ENCODE measurements at places on chromosomes 5 and 9. TPM values are rescaled to one million over a fixed set of nuclear protein-coding genes. Genes with fewer than 3 reads are reported as not detected.

DNA sequence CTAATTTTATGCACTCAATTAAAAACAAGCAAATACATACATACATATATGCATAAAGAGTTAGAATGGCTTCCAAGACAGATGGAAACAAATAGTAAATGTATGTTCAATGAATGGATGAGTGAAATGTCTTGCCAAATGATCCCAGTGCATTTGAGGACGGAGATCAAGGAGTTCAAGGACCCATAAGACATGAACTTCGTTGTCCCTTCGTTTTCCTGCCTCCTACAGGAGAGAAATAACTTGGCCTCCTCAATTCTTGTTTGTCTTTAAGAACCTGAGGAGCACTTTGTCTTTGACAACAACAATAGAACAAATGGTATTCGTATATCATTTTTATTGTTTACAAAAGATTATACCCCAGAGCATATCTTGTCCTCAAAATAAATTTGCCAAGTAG is 2.4 kb upstream of the PAPPA start:
- DNase-seq: no peak

DNA sequence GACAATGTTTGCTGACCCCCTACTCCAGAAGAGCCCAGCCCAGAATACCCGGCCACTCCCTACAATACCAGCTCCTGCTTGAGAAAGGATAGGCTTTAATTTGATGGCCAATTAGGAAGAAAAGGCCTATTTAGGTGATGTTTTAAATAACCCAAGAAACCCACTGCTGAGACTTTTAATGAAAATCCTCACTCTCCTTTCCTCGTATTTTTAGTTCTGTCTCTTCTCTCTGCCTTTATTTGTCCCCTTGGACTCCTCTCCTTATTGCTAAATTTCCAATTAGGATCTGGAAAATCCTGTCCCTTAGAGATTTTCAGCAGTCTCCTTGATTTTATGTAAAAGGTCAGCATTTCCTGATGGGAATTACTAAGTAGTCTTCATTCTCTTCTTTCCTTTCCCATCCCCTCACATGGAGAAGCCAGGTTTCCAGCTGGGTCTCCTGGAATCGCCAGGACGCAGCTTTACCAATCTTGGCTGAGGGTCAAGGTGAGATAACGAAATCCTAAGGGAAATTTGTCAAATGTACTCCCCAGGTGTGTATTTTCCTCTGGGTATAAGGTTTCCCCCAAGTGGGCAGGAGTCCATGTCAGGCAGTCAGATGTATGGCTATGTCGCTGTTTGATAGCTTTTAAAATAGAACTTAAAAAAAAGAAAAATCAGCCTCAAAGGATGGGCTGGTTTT is 11.7 kb downstream of the STC2 start:
- no peak for DNase-seq

GRCh38 chr5:135660826-135661575 is 82.2 kb upstream of the CXCL14 start:
- DNase-seq: no peak

- DNase-seq: peak; percentile 38
These were observed 83.0 kb upstream of the IFNK start for GRCh38 chr9:27440888-27441740.

The SLCO6A1 gene
- 1.6 TPM for total RNA-seq

- no peak for DNase-seq
These were observed 118.3 kb upstream of the KLF9 start for GRCh38 chr9:70532716-70533115.

The ADAMTS16 gene
- 4.8 TPM for total RNA-seq

GRCh38 chr5:133450286-133450685 is 162.1 kb downstream of the FSTL4 start:
- DNase-seq: peak; percentile 61

All from glutamatergic neuron (in vitro differentiated cells).